ENCODE measurements at places on chromosomes 16 and 17.
A peak's percentile ranks its signal among the peaks of the same experiment; 100 is the strongest.

GRCh38 chr16:85101956-85102630 lies 10.2 kb downstream of the CIBAR2 start:
- peaks cover 56% of the 10 kb centered on the region for H3K4me1 ChIP-seq
- H3K4me3 ChIP-seq = no peak overlapping the region
- no peak overlapping the region for H3K27ac ChIP-seq

GRCh38 chr16:78431701-78432100 lies 332.2 kb downstream of the WWOX start:
- DNase-seq = no peak
- no peak overlapping the region for H3K27ac ChIP-seq
- no peaks in the 10 kb centered on the region for H3K27me3 ChIP-seq
- H3K4me1 ChIP-seq = peaks cover 7% of the 10 kb centered on the region
- H3K4me3 ChIP-seq = no peak overlapping the region
- H3K36me3 ChIP-seq = peaks cover 61% of the 10 kb centered on the region

- no peaks in the 10 kb centered on the region for H3K27me3 ChIP-seq
- peak overlapping the region; percentile 91 for H3K27ac ChIP-seq
- no peak for DNase-seq
- H3K4me1 ChIP-seq = peaks cover 57% of the 10 kb centered on the region
Measured at GRCh38 chr17:63841350-63842172, 924 bp downstream of the SMARCD2 start.

DNA sequence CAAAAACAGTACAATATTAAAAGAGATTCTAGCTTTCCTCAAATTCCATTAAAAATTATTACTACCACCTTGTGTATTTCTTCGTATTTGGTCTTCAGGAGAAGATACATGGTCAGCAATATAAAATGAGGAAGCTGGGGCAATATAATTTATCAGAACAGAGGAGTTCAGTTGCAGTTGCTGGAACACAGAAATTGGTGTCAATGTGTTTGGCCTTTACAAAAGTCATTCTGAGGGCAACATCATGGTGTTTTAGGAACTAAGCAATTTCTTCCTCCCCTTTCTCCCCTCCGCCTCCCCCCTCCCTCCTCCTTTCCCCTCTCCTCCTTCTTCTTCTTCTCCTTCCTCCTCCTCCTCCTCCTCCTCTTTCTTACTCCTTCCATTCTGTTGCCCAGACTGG lies 102.1 kb downstream of the YPEL2 start:
- peaks cover 2% of the 10 kb centered on the region for H3K4me1 ChIP-seq
- DNase-seq = no peak
- no peak overlapping the region for H3K4me3 ChIP-seq
- H3K27ac ChIP-seq = no peak overlapping the region
- no peaks in the 10 kb centered on the region for H3K27me3 ChIP-seq

- peaks cover 44% of the 10 kb centered on the region for H3K27me3 ChIP-seq
- no peak overlapping the region for H3K4me3 ChIP-seq
- no peak overlapping the region for H3K27ac ChIP-seq
Measured at GRCh38 chr17:30927756-30928155, 6.0 kb downstream of the ADAP2 start.

Measured in naive thymus-derived CD8-positive, alpha-beta T cell (primary cell).